Stimulated activated CD4-positive, alpha-beta T cell treated with anti-CD3 and anti-CD28 coated beads, Interleukin-1b, Interleukin-23, amount 100 ng/mL, for 24 hours (primary cell): ENCODE measurements at places on chromosomes 5 and 9.

GRCh38 chr9:77523891-77524290 lies 124.2 kb downstream of the GNA14 start:
- DNase-seq = no peak

DNA sequence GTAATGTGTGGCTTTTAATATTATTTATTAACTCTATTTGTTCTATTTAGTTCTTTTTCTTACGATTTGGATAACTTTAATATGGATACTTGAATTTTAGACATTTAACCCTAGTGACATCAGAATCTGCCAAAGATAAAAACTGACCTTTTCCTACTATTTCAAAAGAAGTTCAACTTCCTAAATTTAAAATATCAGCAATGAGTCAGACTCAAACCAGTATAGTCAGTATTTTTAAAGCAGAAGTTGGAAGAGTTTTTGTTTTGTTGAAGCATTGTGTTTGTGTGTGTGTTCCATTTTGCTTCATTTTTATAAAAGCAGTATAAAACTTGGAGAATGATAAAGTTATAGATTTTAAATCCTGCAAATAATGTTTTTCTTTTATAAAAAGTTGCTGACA lies 251.8 kb upstream of the RASA1 start:
- DNase-seq = no peak

GRCh38 chr9:99425923-99426842 lies 204.1 kb downstream of the SEC61B start:
- no peak for DNase-seq

GRCh38 chr5:134131165-134131564 lies 16.7 kb downstream of the TCF7 start:
- DNase-seq = no peak

GRCh38 chr5:120228262-120229031 lies 235.7 kb upstream of the PRR16 start:
- no peak for DNase-seq

GRCh38 chr9:76688471-76689238 lies 75.6 kb upstream of the PCA3 start:
- no peak for DNase-seq

DNA sequence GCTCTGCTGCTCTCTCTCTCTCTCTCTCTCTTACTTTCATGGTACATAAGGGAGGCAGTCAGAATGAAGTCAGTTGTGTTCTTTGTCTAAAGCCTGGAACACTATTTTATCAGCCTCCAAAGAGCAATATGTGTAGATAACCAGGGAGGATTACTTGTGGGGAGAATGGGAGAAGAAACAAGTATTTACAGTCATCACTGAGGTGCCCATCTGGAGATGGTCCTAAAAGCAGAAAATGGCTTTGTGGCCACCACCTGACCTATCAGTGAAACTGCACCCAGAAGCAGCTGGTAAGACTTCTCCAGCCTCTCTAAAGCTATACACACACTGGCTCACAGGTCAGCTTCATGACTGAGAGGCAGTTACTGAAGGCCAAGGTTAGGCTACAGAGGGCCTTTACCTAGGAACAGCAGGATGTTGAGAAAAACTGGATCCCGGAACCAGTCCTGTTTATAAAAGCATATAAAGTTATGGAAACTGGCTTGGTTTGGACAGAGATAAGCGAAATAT lies 75.1 kb downstream of the MRPS27 start:
- no peak for DNase-seq

GRCh38 chr9:18396102-18396728 lies 77.7 kb upstream of the ADAMTSL1 start:
- DNase-seq = no peak

DNA sequence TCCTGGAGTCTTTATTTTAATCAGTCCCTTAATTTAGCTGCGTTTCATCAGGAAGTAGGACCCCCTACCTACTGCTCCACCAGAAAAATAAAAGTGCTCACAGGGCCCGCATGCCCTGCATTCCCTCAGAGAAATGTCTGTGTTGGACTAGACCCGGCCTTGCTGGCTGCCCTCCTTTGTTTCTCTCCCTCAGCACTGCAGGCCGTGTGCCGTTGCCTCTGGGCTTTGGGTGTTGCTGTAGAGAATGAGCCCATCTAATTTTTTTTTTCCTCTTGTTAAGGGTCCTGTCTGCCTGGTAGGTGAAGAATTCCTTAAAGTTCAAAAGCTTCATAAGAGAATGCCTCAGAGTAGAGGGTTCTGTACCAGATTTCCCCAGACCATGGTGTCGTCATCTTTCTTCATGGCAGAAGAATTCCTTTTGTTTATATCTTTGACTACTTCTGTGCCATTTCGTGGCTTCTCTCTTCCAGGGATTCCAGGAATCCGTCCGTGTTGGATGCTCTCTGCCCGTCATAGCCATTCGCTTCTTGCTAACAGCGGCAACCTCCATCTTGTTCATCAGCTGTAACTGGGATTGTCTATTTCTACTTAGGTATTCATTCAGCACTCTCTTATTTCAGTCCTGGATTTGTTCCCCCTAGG lies 49.8 kb upstream of the ANGPTL2 start:
- no peak for DNase-seq

- DNase-seq = no peak
Measured at GRCh38 chr5:124343451-124343867, 403.0 kb downstream of the ZNF608 start.

- no peak for DNase-seq
Measured at GRCh38 chr9:70415476-70415875, 1.0 kb upstream of the KLF9 start.

- no peak for DNase-seq
Measured at GRCh38 chr5:150294551-150295071, 5.0 kb upstream of the CAMK2A start.

DNA sequence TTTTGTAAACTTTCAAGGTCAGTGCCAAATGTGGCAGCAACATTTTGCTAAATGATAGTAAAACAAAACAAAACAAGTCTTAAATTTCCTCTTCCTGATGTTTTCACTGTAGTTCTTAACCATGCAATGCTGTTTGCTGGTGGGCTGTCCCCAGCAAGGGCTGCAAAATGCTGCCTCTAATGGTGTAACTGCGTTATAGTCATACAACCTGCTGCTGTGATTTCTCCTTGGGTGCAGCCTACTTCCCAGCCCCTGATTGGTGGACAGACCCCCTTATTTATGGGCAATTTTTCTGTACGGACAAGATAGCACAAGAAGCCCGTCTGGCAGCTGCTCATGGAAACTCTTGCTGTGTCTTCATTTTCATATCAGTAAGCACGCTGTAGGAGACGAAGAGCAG lies 26.6 kb upstream of the PIP5K1B start:
- DNase-seq = no peak

DNA sequence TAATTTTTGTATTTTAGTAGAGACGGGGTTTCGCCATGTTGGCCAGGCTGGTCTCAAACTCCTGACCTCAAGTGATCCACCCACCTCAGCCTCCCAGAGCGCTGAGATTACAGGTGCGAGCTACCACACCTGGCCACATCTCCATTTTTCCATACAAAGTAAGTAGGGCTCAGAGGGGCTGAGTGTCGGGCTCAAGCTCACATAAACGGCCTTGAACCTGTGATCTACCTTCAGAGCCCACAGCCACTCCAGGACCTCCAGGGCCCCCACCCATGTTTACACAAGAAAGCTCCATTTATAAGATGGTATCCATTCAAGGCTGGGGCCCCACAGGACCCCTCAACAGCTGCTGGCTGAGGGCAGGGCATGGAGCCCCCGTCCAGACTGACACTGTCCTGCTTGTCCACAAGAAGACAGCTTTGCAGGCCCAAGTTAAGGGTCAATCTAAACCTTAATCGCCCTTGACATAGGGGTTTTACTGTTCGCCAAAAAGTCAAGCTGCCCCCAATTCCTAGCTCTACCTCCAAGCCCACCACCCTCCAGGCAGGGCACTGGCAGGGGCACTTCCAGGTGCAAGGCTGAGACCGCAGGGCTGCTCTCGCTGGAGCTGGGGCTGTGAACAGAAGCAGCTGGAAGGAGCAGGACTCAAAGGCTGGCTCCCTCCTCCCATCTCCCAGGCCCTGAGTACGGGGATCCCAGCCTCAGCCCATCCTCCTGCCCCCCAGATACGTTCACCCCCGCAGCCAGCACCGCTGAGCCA lies 18.9 kb downstream of the FAM78A start:
- no peak for DNase-seq

DNA sequence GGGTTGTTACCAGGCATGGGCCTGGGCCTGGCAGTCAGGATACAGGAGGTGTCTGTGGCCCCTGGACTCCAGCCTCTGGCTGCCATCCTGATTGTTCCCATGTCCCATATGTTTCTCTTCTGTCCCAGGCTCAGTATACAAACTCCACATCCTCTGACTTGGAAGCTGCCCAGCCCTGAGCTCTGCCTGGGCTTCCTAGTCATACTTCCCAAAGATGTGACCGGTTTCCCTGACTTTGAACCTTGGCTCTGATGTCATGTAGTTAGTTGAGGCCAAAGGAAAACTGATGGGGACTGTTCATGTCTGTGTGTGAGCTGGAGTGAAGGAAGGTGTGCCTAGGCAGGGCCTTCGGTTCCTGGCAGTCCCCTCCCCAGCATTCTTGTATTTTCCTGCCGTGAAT lies 50.4 kb downstream of the CYSTM1 start:
- no peak for DNase-seq

DNA sequence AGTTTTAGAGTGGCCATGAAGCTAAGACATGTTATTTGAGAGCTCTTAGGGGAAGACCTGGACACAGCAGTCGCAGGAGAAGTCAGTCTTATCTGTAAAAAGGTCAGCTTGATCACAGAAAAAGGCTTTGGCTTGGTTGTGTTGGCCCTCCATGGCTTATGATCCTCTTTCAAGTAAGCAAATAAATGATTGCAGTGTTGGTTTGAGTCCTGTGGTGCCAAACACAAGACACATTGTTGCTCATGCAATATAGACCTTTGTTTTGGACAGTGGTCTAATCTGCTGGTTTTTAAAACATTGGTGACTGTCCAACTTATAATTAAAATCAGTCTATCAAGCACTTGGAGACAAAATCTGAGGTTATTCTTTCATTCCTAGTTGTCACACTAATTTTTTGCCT lies 54.0 kb downstream of the DOCK8 start:
- DNase-seq = no peak

DNA sequence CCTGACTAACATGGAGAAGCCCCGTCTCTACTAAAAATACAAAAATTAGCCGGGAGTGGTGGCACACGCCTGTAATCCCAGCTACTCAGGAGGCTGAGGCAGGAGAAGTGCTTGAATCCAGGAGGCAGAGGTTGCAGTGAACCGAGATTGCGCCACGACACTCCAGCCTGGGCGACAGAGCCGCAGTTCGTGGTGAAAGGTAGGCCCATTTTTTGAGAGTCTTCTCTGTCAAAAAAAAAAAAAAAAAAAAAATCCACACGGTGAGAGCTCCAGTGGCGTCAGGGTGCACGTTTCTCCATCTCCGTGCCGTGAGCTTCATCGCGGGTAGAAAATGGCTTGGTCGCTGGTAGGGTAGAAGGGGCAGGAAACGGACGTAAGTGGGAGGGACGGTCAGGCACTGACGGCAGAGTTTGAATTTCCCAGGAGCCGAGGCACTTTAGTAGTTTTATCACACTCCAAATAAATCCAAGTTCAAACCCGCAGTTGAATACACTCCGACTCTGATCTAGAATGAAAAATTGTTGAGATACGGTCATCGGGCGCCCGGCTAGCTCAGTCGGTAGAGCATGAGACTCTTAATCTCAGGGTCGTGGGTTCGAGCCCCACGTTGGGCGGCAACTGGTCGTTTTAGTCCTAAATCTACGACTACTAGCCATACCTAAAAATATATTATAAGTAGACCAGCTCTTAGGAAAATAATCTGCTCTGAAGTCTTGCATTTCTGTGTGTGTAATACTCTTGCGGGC lies 2.4 kb upstream of the TRIM7 start:
- peak; percentile 92 for DNase-seq

GRCh38 chr9:95438561-95439357 lies 78.0 kb downstream of the PTCH1 start:
- DNase-seq = no peak

- no peak for DNase-seq
Measured at GRCh38 chr9:120689860-120690259, 24.4 kb downstream of the MEGF9 start.

- DNase-seq = no peak
Measured at GRCh38 chr9:85302938-85303756, 438.6 kb downstream of the AGTPBP1 start.

DNA sequence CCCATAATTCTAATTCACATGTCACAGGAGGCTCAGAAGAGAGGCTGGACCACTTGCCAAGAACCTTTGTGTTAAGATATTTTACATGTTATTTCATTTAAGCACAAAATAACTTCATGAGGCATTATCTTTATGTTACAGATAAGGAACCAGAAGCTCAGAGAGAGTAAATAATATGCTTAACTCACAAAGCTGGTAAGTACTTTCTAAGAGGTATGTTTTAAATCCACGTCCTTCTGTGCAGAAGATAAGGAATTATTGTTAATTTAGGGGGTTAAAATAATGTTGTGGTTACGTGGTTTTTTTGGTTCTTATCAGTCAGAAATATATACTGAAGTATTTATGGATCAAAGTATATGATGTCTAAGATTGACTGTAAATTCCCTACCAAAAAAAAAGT lies 8.0 kb downstream of the STRBP start:
- no peak for DNase-seq

DNA sequence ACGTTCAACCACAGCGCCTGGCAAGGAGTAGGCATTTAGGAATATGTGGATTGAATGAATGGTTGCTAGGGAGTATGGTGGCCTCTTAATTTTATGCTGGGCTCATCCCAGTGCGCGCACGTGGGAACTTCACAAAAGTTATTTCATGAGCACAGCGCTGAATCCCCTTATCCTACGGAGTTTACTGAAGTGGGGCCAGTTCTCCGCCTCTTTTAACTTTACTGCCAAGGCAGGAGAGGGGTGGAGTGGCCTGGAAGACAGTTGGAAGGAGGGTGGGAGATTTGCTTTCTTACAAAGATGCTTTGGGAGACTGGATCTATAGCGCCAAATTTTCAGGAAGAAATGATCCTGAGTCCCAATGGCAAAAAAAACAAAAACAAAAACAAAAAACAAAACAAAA lies 326.5 kb downstream of the SH3GL2 start:
- DNase-seq = no peak

GRCh38 chr5:91591076-91591475 lies 208.0 kb upstream of the ARRDC3 start:
- no peak for DNase-seq

GRCh38 chr5:107868650-107869409 lies 198.1 kb upstream of the EFNA5 start:
- DNase-seq = no peak

GRCh38 chr5:171872666-171873065 lies 87.0 kb downstream of the SMIM23 start:
- no peak for DNase-seq

DNA sequence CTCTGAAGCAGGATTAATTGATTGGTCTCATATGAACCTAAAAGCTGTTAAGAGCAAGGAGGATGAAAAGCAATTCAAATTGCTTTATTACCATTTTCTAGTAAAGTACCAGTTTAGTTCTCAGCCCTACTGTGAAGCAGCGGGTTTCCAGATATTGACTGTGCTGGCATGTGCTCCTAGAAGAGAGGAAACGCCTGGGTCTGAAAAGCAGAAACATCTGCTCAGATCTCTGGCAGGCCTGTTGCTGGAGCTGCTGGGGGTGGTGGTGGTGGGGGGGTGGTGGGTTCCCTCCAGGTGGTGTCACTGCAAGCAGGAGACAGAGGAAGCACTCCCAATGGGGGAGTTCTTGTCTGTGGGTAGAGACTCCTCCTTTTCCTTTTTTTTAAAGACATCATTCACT lies 105.5 kb upstream of the ZNF462 start:
- no peak for DNase-seq
